Brain pericyte (primary cell): ENCODE measurements at places on chromosomes 2 and 18.

GRCh38 chr2:226877491-226877890 lies 41.6 kb downstream of the RHBDD1 start:
- no peak for DNase-seq

GRCh38 chr2:112821682-112822081 lies 14.9 kb downstream of the IL1B start:
- DNase-seq, result no peak

- DNase-seq, result no peak
These were observed 37.8 kb upstream of the MALL start for GRCh38 chr2:110153416-110153815.

DNA sequence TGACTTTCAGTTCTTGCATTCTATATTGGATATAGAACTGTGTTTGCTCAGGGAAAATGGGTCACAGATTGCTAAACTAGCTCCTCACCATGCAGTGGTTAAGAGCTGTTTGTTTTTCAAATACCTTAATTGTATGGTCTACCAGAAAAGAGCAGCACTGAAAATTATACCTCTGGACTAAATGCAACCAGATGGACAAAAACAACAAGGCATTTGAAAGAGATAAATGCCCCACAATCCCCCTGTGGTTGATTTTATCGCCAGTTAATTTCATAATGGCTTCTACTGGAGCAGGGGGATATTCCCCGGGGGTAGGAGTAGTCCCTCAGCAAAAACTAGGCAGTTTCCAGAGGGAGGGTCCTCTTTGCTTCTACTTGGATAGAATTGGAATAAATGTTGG lies 267.9 kb upstream of the TNP1 start:
- peak; percentile 45 for DNase-seq

DNA sequence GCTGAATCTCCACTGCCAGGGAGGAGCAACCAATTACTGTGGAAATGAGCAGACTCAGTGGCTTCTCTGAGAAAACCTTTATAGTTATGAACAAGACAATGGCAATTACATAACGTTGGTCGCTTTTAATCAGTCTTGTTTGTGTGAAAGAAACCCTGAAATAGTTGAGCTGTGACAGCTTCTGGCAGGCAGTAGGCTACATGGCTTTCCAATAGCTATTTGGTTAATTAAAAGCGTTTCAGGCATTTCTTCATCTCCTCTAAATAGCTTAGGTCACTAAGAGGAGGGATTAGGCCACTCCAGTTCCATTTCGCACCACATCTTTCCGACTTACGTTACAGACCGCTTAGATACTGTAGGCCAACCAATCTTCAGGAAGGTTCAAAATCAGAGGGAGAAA lies 794.4 kb upstream of the ID2 start:
- no peak for DNase-seq

DNA sequence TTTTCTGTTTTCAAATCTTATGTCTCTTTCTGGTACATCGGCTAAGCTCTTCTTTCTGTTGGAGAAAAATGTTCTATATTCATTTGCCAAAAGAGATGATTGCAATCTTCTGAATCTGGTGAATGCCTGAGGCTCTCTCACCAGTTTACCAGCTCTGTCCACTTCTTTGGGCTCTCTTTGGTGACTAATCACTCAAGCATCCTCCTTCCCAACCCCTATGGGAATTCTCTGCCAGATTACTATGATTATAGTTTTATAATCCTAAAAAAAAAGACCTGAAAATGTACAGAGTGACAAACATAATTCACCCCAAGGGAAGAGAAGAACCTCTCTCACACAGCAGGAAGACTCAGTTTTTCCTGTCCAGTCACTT lies 187.3 kb downstream of the CAMKMT start:
- peak; percentile 11 for DNase-seq

- no peak for DNase-seq
These were observed 14.1 kb upstream of the GPR55 start for GRCh38 chr2:230939066-230939591.

DNA sequence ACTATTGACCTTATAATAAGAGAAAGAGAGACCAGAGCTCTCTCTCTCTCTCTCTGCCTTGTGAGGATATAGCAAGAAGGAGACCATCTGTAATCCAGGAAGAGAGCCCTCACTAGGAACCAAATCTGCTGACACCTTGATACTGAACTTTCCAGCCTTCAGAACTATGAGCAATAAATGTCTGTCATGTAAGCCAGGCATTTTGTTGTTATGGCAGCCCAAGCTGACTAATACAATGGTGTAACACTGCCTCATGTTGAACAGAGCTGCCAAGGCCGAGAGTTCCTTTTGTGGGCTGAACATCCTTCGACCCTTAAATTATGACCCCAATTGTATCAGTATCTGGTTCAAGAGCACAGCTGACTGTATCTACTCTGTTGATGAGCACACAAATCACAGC lies 108.0 kb downstream of the LRRC30 start:
- DNase-seq, result no peak

DNA sequence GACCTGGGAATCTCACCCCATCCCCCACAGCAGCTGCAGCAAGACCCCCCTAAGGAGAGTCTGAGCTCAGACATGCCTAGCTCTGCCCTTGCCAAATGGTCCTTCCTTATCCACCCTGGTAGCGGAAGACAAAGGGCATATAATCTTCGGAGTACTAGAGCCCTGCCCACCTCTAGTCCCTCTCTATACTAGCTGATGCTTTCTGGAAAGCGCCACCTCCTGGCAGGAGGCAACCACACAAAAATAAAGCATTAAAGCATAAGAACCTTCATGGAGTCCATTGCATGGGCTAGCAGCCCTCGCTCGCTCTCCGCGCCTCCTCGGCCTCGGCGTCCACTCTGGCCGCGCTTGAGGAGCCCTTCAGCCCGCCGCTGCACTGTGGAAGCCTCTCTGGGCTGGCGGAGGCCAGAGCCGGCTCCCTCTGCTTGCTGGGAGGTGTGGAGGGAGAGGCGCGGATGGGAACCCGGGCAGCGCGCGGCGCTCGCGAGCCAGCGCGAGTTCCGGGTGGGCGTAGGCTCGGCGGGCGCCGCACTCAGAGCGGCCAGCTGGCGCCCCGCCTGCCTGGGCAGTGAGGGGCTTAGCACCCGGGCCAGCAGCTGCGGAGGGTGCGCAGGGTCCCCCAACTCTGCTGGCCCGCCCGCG lies 941.2 kb downstream of the SUCLG1 start:
- DNase-seq, result no peak

DNA sequence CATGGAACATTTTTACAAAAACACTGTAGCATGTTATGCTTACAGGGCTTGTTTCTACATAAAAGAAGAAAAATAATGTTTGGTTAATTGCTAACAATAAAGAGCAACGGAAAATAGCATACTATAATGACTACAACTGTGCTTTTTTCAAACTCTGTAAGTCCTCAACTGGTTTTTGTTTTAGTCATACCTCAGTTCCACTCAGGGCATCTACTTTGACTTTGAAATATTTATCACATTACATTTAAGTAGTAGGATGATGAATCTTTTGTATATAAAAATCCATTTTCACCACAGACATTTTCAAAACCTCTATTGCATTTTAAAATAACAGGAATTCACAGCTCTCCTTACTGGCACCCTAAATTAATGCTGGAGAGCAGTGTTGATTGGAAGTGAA lies 8.3 kb downstream of the SATB2 start:
- DNase-seq, result no peak

DNA sequence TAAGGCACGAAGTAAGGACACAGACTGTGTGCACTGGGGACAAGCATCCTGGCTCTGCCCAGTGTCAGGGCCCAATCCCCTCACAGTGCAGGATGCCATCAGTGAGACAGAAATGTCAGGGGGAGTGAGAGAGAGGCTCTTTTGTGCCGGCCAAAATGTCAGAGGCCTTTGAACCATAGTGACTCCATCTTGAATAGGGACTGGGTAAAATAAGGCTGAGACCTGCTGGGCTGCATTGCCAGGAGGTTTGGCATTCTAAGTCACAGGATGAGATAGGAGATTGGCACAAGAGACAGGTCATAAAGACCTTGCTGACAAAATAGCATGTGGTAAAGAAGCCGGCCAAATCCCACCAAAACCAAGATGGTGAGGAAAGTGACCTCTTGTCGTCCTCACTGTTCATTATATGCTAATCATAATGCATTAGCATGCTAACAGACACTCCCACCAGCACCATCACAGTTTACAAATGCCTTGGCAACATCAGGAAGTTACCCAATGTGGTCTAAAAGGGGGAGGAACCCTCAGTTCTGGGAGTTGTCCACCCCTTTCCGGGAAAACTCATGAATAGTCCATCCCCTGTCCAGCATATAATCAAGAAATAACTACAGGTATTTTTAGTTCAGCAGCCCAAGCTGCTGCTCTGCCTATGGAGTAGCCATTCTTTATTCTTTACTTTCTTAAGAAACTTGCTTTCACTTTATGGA lies 337.4 kb downstream of the LPIN1 start:
- DNase-seq, result no peak

DNA sequence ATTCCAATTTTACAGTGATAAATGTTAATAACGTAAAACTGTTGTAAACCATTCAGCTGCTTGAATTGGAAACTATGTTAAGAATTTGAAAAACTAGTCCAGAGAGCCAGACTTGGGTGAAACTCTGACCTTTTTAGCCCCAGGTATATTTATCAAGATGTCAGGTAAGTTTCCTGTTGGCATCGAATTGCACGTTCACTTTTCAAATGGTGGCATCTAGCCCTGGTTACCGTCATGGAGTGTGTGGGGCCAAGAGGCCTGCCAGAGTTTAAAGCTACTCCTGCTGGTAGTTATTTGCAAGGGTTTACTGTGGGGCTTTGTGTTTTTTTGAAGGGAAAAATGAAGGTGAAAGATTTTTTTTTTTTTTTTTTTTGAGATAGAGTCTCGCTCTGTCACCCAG lies 109.9 kb downstream of the WDSUB1 start:
- no peak for DNase-seq

DNA sequence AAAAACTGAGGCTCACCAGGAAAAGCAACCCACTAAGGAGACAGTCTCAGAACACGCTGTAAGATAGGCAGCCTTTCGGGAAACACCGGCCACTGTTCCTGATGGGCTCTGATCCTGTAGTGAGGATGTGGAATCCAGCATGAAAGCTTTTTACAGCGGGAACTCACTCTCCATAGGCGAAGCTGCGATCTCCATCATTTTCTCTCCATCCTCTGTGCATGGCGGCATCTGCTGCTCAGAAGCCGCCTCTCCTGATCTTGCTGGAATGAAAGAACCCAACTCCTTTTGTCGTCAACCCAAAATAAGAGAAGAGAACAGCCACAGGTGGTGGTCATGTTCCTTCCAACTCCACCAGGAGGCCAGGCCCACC lies 49.9 kb downstream of the TMEM18 start:
- DNase-seq, result no peak

GRCh38 chr18:71326826-71327225 lies 1038.0 kb downstream of the SOCS6 start:
- DNase-seq, result no peak

GRCh38 chr2:54634021-54634420 lies 89.4 kb upstream of the EML6 start:
- no peak for DNase-seq

DNA sequence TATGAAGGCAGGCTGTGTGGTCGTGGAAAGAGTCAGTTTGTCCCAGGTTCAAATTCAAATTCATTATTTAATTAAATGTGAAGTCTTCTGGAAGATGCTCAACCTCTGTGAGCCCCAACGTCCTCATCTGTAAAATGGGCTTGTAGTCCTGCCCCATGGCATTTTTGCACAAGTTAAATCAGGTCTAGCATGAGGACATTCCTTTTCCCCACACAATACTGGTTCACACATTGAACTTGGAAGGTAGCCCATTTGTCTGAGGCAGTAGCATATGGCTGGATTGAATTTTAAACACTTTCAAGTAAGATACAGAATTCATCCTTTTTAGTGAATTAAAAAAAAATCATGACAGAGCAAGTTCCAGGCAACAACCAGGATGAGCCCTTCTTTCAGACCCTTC lies 665.4 kb upstream of the HS6ST1 start:
- no peak for DNase-seq

DNA sequence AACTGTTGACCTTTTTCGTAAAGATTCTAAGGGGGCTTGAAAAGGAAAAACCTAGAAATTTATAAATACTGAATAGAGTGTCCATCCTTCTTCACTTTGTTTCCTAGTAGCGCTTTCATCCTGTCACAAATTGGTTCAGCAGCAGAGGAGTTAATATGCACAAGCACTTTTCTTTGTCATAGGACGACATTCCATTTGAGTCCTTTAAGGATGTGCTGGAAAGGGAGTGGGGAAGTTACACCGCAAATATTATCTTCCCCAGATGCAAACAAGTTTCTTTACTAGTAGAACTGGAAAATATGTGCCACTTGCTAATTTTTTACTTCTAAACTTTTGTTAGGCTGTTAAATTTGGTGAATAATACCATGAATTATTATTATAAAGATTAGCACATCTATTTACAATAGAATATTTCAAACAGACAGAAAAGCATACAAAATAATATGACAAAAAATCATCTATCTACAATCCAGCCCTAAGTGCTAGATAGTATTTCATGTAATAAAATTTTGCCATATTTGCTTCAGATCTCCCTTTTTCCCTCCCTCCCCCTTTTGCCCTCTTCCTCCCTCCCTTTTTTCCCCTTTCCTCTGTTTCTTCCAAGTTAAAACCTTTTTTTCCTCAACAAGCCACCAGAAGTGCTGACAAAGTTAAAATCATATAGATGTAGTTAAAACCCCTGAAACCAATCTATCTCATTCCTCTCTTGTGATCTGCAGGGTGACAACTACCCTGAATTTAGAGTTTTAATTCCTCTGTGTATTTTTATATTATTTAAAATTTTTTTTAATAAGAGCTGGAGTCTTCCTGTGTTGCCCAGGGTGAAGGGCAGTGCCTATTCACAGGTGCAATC lies 50.5 kb upstream of the MAP4K3 start:
- DNase-seq, result no peak

- DNase-seq, result no peak
These were observed 4.0 kb downstream of the CHRNG start for GRCh38 chr2:232543491-232543890.

GRCh38 chr2:111100087-111100764 lies 20.5 kb upstream of the BCL2L11 start:
- DNase-seq, result no peak

DNA sequence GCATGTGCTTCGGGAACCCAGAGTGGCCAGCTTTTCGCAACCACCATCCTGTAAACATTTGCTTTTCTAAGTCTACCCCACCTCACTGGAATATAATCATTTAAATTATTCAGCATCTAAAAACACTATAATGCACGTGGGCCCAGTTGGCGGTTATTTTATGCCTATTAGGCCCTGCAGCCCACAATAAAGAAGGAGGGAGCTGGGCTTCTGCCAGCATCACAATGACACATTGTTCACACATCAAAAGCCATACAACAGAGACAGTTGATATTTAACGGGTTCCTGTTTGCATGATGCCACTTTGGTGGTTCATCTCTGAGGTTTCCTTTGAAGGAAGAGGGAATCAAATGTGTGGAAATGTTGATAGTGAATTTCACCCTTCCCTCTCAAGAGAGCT lies 916.0 kb upstream of the CELF4 start:
- DNase-seq, result no peak
